ENCODE measurements at places on chromosomes 7 and 10.
A peak's percentile ranks its signal among the peaks of the same experiment; 100 is the strongest.

DNA sequence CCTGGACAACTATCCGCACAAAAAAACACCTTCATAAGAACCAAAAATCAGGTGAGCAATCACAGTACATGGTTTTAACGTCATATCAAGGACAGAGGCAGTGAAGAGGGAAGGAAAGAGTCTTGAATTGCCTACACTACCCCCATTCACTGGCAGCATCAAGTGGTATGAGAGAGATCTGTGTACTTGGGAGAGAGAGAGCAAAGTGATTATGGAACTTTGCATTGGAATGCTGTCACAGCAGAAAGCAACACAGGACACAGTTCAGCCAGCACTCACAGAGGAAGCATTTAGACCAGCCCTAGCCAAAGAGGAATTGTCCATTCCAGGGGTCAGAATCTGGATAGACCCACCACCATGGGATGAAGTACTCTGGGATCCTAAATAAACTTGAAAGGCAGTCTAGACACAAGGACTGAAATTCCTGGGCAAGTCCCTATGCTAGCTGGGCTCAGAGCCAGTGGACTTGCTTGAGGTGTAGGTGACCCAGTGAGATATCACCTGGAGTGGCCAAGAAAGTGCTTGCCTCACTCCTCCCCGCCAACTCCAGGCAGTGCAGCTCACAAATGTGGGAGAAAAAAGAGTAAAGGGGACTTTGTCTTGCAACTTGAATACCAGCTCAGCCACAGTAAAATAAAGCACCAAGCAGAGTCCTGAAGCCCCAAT lies 30.5 kb upstream of the SFTPD start:
- DNase-seq: no peak

DNA sequence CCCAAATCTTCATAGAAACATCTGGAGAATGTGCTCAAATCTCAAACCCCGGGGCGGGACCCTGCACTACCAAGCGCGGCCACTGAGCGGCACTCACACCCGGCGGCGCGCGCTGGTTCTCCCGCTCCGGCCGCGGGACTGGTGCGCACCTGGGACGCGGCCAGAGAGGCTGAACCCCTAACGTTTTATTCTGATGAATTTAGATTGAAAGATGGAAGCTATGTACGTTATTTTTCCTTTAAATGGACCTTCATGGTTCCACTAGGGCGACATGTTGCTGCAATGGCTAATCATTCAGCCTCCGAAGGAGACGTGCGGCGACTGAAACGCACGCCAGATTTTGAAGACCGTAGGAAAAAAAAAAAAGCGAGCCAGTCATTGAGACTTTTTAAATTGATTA lies 107.0 kb upstream of the INSIG1 start:
- DNase-seq: peak; percentile 76

- no peak for DNase-seq
These were observed 108.4 kb upstream of the LYZL2 start for GRCh38 chr10:30737931-30738391.

GRCh38 chr7:88522771-88523293 lies 216.1 kb upstream of the STEAP4 start:
- no peak for DNase-seq

DNA sequence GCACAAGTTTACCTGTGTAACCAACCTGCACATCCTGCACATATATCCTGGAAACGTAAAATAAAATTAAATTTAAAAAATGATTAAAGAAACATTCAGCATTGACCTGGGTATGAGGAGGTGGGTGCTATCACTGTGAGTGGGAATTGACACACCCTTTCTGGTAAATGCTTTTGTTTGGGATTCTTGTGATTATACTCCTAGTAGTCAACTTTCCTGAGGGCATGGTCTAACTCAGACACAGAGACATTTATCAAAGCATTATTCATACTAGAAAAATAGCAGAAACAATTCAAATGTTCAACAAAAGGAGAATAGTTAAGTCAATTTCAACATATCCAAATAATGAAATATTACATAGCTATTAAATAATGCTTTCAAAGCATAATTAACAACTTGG lies 44.2 kb downstream of the CNNM2 start:
- DNase-seq: no peak

DNA sequence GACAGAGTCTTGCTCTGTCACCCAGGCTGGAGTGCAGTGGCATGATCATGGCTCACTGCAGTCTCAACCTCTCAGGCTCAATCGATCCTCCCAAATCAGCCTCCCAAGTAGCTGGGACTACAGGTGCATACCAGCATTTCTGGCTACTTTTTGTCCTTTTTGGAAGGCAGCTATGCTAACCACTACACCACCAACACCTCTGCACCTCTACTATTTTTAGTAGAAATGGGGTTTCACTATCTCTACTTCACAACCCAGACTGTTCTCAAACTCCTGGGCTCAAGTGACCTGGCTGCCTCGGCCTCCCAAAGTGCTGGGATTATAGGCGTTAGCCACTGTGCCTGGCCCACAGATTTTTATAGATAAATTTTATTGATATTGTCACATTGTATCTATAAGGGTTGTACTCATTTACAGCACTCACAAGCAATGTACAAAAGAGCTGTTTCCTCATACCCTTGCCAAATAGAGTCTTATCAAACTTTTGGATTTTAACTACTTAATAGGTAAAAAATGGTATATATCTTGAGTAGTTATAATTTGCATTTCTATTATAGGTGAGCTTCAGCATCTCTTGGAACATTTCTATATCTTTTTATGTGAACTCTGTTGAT lies 23.7 kb downstream of the PRR15 start:
- no peak for DNase-seq

DNA sequence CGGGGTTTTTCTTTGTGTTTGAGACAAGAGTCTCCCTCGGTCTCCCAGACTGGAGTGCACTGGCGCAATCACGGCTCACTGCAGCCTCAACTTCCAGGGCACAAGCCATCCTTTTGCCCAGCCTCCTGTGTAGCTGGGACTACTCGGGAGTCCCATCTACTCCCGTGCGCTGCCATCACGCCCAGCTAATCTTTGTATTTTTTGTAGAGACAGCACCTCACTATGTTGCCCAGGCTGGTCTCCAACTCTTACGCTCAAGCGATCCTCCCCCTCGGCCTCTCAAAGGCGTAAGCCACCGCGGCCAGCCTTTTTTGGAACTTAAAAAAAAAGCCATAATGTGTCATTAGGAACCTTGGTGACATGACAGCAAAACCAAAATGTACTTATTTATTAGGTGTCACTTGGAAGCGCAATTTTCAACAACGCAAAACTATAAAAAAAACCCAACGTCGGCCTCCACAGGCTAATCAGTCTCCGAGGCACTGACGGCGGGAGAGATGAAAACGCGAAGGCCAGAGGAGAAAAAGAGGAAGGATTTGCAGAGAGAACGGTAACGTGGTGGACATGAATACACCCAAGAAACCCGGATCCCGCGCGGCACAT lies 911 bp upstream of the HNRNPH3 start:
- DNase-seq: peak; percentile 61

- DNase-seq: no peak
These were observed 31.7 kb upstream of the FAM204A start for GRCh38 chr10:118373786-118374185.

DNA sequence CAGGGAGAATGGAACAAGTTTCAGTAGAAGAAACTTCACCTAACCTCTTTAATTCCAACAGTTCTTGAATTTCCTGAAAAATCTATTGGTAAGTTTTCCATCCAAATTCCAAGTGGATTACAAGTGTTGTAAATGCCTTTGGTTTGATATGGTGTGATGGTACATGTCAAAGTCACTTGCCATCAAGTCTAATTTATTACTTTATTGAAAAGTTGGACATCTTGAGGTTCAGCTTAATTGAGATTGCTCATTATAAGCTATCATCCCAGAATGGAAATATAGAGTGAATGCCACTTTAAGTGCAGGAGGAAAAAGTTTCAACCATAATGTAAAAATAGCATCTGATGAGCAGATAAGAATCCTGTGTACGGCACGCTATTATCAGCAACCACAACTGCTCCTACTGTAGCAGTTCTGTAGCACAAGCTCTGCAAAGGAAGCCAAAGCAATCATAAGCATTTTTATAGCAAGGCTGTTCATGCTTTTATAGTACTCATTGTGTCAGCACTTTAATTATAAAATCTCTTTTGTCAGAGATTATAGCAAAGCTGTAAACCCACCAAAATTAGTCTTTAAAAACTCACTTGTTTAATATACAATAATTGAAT lies 991.8 kb upstream of the PHF14 start:
- DNase-seq: no peak

DNA sequence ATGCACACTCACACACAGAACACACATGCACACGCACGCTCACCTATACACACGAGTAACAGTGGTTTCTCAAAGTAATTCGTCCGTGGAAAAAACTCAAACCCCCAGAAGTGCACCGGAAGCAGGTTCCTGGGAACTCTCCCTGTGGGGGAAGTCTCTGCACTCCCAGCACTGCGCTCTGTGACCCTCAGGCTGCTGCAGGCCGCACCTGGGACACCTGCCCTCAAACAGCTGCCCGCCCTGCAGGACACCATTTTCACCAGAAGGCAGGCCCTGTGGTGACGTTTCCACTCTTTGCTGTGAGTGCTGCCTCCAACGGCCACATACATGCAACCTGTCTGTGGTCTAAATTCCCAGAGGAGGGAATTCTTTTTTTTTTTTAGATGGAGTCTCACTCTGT lies 21.3 kb downstream of the YKT6 start:
- DNase-seq: no peak

- DNase-seq: no peak
These were observed 79.6 kb downstream of the ARL5B start for GRCh38 chr10:18738835-18739234.

DNA sequence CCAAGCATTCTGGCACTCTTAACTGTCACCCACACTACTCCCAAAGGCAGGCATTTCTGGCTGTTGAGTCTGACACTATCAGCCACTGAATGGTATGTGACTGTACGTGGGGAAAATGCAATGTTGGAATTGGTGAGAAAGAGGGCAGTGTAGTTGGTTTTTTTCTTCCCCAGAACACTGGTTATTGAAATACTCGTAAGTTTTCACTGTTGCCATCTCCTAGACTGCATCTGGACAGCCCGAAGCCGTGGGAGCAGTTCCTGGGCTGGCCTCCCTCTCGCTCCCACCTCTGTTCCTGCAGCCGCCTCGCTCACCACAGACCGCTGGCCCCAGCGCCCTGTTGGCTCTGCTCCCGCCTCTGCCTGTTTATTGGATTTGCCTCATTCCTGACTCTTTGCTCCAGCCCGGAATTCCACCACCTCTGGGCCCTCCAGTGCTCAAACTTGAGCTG lies 5.7 kb downstream of the PLCE1 start:
- DNase-seq: peak; percentile 87

GRCh38 chr7:131774419-131775220 lies 218.2 kb upstream of the PODXL start:
- DNase-seq: no peak

GRCh38 chr7:7449055-7449454 lies 86.6 kb downstream of the COL28A1 start:
- DNase-seq: no peak

All from right forelimb (tissue), 1 donor.